Amniotic stem cell (primary cell): ENCODE measurements at places on chromosomes 2 and 18.

DNA sequence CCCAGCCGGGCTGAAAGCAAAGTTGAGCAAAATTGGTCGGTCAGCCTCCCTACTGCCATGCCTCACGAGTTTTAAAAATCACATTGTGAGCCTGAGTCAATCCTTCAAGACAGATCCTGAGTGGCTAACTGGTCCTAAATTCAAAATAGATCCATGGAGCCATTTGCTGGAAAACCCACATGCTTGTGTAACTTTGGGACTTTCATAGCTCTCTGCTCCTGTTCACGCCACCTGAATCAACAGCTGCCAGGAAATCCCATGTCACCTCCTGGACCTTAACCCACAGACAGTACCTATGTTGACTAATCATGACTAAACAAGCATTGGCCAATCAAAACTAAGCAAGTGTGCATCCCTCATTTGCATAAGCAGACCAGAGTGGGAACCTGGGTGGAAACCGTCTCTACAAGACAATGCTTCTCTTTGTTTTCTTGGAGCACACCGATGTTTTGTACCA, 42.8 kb upstream of the LDLRAD4 start:
- DNase-seq, result no peak

GRCh38 chr2:210086930-210087329, 84.3 kb downstream of the KANSL1L start:
- no peak for DNase-seq

GRCh38 chr2:46521215-46521683, 41.9 kb downstream of the TMEM247 start:
- DNase-seq, result peak; percentile 5

GRCh38 chr2:99858951-99859596, 283.3 kb downstream of the AFF3 start:
- DNase-seq, result no peak

GRCh38 chr2:46813680-46814079, 101.9 kb downstream of the MCFD2 start:
- DNase-seq, result no peak

DNA sequence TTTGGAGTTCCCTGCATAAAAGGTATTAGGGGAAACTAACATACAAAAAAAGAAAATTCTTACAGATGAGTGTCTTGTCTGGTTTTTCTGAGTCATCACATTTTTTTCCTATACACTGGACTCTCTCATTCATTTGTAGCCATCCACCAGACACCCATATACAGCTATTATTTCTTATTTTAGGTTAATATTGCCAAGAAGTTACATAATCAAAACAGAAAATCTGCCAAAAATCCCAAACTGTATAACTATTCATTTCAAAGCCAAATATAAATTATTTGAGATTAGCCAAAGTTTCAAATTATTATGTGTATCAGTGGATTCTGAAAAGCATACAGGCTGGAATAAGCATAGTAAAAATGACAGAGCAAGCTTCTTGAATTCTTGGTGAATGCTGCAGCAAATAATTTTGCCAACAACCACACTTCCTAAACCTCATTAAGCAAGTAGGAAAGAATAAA, 191.2 kb downstream of the NCKAP5 start:
- DNase-seq, result no peak

GRCh38 chr2:225052703-225053102, 10.4 kb upstream of the DOCK10 start:
- DNase-seq, result no peak

DNA sequence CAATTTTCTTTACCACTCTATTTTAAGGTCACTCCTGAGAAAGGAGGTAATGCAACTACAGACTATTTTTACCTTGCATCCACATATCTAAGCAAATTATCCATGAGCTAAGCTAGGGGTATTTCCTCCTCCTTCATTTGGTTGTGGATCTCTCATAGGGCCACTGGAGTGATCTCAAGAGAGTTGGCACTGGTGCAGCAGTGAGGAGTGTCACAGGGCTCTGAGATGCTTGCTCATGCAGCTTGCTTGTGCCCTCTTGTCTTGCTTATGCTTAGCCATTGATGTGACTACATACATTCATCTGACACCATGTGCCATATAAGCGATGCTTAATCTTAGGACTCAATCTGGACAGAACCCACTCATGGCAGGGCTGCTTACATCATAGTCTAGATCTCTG, 950.3 kb downstream of the TSN start:
- no peak for DNase-seq

GRCh38 chr2:95271381-95271971, 2.8 kb upstream of the PROM2 start:
- no peak for DNase-seq

DNA sequence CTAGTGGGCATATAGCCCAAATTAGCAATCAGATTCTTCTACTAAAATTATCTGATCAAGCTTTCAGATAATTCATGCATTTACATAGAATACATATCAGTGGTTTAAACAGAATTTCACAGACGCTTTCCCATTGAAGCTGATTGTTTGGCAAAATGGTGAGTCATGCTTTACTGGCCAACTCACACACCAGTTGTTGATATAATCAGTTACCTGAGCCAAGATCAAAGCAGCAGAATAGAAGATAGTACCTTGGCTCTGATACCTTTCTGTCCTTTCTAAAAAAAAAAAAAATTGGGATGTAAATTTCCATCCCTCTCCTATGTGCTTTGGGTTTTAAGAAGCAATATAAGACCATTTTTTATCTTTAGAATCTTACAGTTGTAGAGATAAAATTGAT, 178.0 kb downstream of the MCFD2 start:
- DNase-seq, result no peak

DNA sequence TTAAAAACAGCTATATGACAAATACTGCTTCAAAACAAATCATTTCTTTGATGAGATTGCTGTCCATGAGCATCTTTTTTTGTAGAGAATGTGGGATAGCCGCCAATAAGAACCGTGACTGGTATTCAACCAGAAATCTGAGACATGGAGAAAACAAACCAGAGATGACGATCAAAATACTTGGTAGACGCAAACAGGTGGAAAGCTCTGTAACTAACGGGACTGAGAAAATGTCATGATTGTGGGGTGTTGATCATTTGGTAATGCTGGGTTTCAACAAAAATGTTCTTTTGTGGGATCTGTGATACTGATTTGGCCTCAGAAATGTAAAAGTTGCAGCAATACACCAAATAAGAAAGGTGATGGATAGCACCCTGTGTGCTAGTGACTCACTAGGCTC, 364.8 kb downstream of the NYAP2 start:
- DNase-seq, result no peak

DNA sequence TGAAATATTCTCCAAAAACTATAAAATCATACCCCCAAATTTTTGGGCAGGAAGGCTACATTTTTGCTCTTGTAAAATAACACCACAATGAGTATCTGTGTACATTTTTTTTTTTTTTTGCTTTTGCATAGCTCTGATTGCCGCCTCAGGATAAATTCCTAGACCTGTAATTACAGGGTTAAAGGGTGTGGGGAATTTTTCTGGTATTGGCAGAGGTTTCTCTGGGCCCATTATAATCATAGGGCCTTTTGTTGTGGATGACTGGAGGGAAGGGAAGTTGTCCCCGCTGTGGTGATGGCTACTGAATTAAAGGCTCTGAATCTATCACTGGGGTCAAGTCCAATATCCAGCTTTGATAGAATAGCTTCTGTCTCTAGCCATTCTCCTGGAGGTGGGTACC, 26.6 kb downstream of the CCDC195 start:
- DNase-seq, result no peak

GRCh38 chr18:39462436-39462835, 1896.8 kb upstream of the CELF4 start:
- no peak for DNase-seq

DNA sequence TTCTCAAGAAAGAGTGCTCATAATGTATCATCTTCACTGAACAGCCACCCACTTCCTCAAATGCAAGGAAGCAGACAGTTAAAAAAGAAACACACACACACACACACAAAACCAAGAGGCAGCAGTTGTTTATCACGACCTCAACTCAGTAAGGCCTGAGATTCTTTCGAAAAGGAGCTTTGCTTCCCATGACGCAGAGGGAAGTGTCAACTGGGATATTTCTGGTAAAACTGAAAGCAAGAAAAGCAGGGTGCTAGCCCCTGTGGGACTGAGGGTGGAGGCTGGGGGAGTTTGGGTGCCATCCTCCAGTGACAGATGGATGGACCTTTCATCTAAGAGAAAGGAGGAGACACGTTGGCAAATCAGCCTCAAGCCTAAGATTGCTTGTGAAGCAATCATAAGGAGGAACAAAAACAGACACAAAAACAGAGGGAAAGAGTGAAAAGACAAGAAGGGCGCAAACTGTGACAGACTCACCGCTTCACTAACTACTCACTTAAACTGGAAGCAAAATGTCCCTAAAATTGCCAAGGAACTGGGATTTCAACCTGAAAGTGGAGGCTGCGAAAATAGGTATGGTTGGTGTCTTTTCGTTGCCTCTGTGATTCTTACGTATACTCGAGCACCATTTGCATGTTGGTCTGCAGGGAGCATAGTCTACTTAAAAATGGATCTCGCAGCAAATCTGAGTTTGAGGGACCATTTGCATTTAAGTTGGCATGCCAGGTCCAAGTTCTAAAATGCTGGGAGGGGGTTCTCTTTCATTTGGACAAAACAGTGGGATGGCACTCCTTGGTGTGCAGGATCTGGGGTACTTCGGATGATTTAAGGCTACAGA, at the start of gene ARHGAP25:
ARHGAP25 (plus strand) TSS at position 124 of the 838 bp plus-strand sequence; CDS start at position 513, 389 bp downstream.
- no peak for DNase-seq

GRCh38 chr2:37189452-37190153, 1.1 kb upstream of the SULT6B1 start:
- peak; percentile 46 for DNase-seq

DNA sequence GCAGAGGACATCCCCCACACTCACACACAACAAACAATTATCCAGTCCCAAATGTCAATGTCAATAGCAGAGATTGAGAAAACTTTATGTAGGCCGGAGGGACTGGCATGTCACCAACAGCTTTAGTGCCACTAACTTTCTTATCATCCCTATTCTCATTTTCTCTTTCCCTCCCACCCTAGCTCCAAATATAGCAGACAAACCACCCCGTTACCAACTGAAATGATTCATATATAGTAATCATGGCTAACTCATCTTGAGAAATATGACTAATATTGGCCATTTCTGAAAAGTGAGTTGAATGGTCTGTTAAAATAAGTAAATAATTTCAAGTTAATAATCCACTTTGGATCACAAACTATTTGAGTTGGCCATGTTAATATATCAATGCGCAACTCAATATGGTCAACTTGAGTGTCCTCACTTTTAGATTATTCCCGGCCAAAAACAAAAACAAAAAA, 242.1 kb upstream of the RND3 start:
- DNase-seq, result no peak

DNA sequence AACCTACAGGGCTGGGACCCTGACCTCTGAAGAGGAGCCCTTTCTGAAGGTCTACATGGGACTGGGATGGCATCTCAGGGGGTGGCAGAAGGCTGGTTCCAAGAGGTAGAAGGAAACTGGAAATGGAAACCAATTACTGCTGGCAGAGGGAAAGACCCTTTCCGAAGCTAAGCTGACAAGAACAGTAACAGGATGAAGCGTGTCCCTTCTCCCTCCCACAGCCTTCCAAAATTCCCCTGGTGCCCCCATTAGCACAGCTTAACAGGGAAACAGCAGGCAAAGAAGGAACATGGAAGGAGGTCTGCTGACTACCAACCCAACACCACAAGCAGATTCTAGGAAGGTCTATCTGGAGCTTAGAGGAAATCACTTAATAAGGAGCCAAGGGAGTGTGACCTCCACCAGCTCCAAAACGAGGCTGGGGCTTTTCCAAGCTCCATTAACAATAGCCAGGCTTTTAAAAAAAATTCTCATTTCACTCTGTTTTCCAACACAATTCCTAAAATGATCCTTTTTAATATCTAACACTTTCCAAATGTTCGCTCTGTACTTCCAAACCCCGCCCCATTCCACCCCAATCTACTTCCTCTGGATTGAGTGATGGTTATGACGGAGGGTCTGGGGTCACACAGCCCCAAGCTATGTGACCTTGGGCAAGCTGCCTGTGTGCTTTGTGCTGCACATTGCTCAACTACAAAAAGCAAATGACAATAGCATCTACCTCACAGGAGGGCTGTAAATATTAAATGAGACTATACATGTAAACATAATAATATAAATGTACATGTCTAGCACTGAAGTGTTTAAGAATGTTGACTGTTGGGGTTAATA, 55.2 kb downstream of the STK39 start:
- DNase-seq, result no peak

GRCh38 chr2:29398384-29399237, 283.4 kb downstream of the CLIP4 start:
- no peak for DNase-seq

GRCh38 chr2:30757749-30758148, 49.5 kb downstream of the CAPN13 start:
- DNase-seq, result no peak

DNA sequence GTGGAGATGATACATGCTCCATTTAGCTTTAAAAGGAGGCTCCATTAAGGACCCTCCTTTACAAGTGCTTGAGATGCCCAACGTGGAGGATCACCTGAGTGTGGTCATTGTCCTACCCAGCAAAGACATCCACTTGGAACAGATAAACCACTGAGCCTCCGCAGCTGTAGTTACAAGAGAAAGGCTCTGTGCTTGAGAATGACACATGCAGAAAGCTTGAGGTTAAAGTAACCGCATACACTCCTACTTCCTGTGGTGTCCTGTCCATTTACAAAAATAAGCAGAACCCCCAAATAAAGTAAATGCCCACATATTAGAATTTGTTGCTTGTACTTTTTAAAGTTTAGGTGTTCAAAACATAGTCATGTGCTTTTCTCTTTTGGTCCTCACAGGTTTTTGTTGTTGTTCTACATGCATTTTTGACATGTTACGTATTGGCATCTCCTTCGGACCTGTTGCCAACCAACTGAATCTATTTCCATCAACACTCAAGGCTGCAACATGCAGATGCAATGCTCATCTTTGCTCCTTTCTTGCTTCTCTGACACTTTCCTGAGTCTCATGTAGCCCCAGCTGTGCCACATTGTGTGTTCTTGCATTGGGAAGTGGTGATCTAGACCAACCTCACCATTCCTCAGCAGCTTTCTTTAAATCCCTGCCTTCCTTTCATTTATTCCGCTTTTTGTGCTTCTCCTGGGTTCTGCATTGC, 56.0 kb downstream of the SERPINB7 start:
- peak; percentile 15 for DNase-seq

GRCh38 chr2:38722271-38723061, 28.7 kb downstream of the SRSF7 start:
- no peak for DNase-seq

GRCh38 chr2:201232467-201232815, 27.9 kb upstream of the CASP8 start:
- no peak for DNase-seq

- no peak for DNase-seq
These were observed 509.0 kb downstream of the BCL11A start for GRCh38 chr2:60044484-60044883.

- no peak for DNase-seq
These were observed 49.9 kb downstream of the RAB31 start for GRCh38 chr18:9757827-9758621.

DNA sequence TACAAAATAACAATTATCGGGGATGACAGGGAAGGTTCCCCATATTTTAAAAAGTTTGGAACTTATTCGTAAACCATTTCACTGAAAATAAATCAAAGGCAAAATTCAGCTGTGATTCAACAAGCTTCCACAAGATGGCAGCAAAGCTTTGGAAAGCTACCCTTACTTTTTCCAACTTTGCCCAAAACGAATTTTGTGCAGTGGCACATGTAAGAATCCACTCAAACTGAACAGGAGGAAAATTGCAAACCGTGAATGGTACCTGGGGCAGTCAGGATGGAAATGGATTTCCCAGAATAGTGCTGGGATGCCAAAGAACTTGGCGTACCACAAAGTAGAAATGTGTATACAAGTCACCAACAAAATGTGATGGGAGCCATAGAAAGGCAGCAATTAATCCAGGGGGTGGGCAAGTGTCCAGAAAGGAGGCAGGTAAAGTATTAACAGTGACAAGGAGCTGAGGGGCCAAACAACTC, 10.7 kb downstream of the RPL31 start:
- DNase-seq, result no peak
